Stimulated activated CD4-positive, alpha-beta T cell treated with anti-CD3 and anti-CD28 coated beads, Interleukin-2, amount 100 ng/mL, for 48 hours (primary cell): ENCODE measurements at places on chromosomes 7 and 10.

DNA sequence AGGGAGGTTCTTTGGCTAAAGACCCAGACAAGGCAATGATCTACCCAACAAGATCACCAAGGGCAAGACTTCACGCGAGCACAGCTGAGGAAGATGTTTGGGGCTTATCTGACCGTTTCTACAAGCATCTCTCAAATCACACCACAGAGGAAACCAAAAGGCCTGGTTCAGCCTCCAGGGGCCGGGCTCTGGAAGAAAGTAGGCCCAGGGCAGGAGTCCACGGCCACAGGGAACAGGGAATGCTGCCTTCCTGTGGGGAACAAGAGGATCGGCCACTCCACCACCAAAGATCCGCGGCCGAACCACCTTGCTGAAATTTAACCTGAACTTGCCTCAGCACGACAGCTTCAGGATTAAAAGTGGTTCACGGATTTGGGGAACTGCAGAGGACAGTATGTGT is 332.5 kb downstream of the PTPRN2 start:
- DNase-seq: no peak

DNA sequence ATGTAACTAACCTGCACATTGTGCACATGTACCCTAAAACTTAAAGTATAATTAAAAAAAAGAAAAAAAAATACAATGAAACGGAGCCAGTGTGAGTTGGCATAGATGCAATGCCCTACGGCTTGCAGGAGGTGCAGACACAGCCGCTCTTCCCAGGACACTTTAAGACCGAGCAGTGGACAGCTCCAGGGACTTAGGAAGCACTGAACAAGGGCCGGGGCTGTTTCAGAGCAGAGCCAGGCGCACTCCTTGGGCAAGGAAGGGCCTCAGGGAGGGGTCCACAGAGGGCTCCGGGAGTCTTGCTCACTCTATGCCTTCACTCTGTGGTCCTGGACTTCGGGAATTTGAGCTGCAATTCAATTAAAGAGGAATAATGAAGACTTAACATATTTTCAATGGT is 355.3 kb downstream of the TCERG1L start:
- no peak for DNase-seq

- DNase-seq: no peak
These were observed 696.9 kb upstream of the NRP1 start for GRCh38 chr10:34031400-34031799.

- no peak for DNase-seq
These were observed 740.6 kb downstream of the LRMDA start for GRCh38 chr10:76172020-76172419.

- no peak for DNase-seq
These were observed 8.4 kb upstream of the C10orf71 start for GRCh38 chr10:49290607-49291006.

DNA sequence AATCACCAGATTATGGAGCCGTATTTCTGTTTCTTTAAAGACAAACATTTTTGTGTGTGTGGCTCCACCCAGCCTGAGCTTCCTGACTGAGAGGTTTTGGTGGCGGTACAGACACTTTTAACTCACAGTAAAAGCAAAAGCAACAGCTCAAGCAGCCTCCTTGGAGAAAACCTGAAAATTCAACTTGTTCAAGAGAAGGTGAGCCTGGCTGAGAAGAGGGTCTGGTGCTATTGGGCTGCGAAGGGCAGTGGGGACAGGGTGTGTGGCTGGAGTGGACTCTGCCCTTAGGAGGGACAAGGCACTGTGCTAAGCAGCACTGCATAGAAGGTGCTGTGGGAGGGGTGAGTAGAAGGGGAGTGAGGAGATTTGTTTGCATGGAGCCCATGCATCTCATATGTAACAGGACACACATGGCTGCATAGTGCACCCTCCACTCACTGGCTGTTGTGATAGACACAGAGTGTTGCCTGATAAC is at the start of gene GIMAP7:
TSS of gene GIMAP7 (plus strand) at position 125 of the 475 bp plus-strand sequence. CDS start 5,103 bp downstream, outside the sequence.
- DNase-seq: no peak

DNA sequence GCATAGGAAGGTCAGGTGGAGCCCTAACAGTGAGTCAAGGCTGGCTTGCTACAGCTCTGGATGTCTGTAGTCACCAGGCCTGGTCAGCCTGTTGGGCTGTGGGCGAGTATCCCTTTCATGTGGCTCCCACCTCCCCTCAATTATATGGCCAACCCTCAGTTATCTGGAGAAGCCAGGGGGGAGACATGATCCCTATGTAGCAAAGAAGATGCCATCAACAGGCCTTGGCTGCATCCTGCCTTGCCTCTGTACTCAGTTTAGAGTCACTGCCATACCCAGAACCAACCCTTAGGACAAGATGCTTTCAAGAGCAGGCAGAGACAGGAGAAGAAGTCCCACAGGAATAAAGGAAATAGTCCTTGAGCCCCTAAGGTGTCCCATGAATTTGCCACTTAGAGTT is 763.9 kb downstream of the GRID1 start:
- no peak for DNase-seq

- no peak for DNase-seq
These were observed 267.9 kb downstream of the SUGCT start for GRCh38 chr7:40402661-40403060.

DNA sequence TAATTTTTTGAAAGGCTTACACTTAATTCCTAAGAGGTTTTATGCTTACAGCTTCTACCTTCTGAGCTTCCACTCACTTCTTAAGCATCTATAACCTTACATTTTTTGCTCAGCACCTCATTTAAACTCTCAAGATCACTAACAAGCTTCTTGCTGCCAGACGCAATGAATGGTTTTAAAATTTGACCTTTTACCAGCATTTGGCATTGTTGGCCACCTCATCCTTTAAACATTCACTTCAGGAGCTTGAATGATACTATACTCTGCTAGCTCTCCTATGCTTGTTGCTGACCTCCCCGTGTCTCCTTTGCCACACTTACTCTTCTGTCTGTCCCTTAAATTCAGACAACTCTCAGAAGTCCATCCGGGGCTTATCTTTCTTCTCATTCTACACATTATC is 37.7 kb upstream of the ODAD2 start:
- DNase-seq: no peak

DNA sequence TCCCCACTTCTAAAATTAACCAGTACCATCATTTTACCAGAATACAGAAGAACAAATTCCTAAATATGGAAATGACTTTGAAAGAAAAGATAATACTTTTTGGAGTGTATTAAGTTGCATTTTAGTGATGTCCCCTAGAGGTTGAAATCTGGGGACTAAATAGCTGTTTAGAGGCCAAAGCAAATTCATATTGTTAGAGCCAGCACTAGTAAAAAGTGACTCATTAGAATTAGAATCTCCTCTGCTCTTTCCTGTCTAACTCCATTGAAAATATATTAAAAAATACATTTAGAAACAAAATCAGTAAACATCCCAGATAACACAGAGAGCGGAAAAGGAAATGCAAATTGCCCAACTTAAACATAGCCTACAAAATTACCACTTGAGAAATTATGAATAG is 1189.6 kb upstream of the C7orf33 start:
- no peak for DNase-seq

GRCh38 chr10:71927159-71927558 is 37.0 kb upstream of the CHST3 start:
- no peak for DNase-seq

DNA sequence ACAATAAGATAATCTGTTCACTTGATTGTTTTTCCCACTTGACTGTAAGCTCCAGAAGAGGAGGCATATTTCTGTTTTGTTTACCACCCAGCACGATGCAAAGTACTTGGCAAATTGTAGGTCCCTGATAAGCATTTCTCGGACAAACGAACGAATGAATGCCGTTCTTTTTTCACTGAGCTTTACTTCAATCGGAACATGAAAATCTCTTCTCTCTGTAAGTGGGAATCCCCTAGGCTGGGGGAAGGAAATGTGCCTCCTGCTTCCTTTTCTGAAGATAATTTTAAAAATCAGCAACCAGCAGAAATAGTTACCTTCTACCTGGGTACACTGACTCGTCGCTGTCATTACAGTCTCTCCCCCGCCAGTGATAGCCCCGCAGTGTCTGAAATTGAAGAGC is 102.9 kb downstream of the AOAH start:
- no peak for DNase-seq

DNA sequence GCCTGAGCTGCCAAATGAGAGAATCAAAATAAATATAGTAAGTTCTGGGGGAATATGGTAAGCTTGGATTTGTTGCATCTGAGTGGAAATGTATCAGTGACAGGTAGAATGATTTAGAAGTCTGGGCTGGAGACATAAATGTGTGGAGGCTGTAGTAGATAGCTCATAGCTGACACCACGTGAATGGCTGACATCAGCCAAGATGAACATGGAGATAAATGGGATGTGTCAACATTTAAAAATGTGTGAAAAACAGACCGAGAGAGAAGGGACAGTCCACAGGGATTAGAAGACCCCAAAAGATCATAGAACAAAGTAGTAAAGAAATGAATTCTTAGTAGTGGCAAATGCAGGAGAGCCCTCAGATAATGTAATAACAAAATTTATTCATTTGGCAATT is 40.9 kb downstream of the NAMPT start:
- DNase-seq: no peak

DNA sequence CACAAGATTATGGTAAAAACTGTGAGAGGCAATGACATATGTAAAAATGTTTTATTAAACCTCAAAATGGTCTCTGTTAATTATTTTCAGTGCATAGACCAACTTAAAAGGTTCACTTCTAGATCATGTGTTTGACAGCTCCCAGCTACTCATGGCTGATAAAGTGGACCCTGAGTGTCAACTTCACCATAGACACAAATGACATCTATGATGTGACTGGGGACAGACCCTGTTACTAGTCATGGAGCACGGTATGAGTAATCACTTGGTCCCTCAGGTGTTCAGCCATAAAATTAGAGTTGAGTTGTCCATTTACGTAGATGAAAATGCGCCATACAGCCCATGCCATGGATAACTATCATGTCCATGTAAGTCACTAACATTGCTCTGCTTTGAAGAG is 199.8 kb downstream of the ZNF365 start:
- DNase-seq: no peak

GRCh38 chr7:5638994-5639393 is 142.5 kb downstream of the RNF216 start:
- DNase-seq: no peak

DNA sequence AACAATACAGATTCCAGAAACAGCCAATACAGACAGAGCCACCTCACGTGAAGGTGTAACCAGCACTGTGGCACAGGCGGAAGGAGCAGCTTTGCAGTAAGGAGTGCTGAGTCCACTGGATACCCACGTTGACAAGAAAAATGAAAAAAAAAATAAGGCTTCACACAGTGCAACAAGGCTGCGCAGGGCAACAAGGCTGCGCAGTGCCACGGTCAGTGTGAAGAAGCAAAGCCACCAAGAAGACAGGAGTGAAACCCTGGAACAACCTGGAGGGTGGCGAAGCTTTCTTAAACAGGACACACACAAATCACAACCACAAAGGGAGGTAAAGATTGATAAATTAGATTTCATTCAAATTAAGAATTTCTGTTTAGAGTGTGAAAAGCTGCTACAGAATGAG is 204.0 kb downstream of the MAD1L1 start:
- no peak for DNase-seq

GRCh38 chr10:60162631-60163030 is 227.0 kb downstream of the ANK3 start:
- DNase-seq: no peak

- no peak for DNase-seq
These were observed 8.3 kb downstream of the ATOH7 start for GRCh38 chr10:68223535-68224165.

DNA sequence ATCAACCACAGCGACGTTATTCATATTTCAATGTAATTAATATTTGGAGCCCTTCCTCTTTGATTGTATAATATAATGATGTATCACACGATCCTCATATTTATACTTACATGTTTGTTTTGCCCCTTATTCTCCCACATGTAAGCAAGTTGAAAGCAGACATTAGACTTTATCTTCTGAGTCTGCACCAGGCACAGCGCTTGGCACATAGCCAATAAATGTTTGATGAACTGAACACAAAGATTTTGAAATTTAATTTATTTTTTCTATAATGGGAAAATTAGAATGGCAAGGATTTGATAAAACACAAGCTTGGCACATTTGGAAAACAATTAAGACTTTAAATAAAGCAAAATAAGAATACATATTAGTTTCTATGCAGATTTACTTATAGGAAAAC is 31.6 kb downstream of the ZFAND4 start:
- no peak for DNase-seq

- DNase-seq: no peak
These were observed 31.4 kb upstream of the SVIL start for GRCh38 chr10:29666201-29666600.

DNA sequence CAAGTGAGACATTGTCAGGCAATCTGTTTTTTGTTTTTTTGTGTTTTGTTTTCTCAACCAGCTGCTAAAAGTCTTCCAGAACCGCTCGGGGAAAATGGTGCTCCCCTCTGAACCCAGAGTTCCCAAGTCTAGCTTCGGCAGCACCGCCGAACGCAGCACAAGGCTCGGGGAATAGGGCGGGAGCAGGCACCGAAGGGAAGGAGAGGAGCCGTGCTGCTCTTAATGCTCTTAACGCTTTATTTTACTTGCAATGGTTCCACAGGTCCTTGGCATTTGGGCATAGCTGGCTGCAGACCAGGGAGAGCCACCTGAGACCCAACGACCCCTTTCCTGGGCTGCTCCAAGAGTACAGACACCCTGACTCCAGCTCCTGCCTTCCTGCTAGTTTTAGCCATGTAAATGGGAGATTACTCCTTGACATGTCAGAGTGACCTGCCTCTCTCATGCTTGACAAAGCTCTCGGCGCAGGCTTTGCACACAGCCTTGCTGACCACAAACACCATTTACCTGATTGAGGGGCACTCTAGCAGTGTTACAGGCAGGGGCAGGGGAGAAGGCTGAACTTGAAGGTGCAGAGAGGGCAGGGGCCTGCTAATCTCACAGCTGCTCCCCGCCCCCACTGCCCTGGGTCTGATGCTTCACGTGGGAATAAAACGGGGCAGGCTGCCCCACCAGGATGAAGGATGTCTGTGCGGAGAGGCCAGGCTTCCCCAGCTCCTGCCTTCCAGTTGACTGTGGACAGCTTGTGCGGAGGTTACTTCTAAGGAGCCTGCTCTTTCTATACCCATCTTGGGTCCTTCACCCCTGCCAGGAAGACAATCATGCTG is 58.6 kb upstream of the EFCAB10 start:
- no peak for DNase-seq

GRCh38 chr7:3806516-3806915 is 505.5 kb downstream of the SDK1 start:
- no peak for DNase-seq

DNA sequence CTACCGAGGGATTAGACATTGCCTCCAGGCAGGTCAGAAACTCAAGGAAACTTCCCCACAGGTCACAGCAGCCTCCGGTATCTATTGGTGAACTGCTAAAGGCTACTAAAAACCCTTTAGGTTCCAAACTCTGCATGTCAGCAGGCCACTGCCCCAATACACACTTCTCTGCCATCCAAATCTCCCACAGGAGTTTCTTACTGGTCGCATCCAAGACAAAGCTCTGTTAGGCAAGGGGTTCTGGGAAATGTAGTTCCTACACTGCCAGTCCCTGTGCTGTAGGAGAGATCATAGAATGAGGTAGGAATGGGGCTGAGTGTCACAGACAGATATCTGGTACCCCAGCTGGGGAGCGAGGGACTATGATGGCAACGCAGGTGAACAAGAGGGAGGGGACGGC is 757.0 kb upstream of the C7orf33 start:
- DNase-seq: no peak

- no peak for DNase-seq
These were observed 85.6 kb upstream of the MTPN start for GRCh38 chr7:136062625-136063325.

GRCh38 chr10:32376771-32377170 is 29.8 kb upstream of the EPC1 start:
- no peak for DNase-seq

GRCh38 chr7:80957226-80957777 is 38.5 kb upstream of the SEMA3C start:
- no peak for DNase-seq

GRCh38 chr7:119964788-119965542 is 308.0 kb upstream of the KCND2 start:
- DNase-seq: no peak
